ENCODE measurements at places on chromosomes 2 and 18.

DNA sequence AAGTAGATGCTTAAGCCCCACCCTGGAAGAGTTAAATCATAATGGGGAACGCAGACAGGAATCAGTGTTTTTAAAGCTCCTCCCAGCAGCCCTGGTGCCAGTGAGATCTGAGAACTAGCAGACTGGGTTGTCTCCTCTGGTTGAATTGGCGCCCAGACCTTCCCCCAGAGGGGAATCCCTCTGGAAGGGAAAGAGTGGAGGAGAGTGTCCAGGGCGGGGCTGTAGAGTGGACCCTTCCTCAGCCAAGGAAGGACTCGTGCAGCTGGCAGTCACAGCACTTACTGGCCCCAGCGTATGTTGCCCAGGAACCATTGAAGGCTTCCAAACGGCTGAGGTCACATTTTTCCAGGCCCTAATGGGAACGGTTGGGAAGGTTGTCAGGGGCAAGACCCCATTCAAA lies 62.5 kb downstream of the TGOLN2 start:
- DNase-seq, result no peak

GRCh38 chr2:54050445-54050844 lies 65.0 kb upstream of the ACYP2 start:
- DNase-seq, result no peak

DNA sequence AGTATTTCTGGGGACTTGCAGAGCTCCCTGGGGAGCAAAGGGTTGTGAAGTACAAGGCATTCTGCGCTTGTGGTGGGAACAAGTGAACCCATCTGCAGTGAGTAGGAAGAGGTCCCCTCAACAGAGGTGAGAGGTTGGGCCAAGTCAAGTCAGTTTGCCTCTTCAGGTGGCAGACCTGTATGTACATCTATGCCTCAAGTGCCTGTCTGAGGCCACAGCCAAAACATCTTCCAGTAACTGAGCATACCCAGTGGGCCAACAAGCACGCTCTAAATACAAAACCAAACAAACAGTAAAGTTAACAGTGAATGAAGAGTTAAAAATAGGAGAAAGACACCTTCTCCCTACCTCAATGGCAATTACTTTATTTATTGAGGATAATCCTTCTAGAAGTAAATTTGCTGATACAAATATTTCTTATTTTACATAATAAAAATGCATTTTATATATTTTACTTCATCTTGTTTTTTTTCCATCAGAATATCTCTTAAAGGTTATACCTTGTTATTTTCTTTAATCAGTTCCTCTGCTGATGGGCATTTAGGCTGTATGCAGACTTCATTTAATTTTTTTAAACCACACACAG lies 2.5 kb downstream of the GYPC start:
- DNase-seq, result no peak

GRCh38 chr2:174246944-174247381 lies 1.4 kb downstream of the OLA1 start:
- DNase-seq, result no peak

DNA sequence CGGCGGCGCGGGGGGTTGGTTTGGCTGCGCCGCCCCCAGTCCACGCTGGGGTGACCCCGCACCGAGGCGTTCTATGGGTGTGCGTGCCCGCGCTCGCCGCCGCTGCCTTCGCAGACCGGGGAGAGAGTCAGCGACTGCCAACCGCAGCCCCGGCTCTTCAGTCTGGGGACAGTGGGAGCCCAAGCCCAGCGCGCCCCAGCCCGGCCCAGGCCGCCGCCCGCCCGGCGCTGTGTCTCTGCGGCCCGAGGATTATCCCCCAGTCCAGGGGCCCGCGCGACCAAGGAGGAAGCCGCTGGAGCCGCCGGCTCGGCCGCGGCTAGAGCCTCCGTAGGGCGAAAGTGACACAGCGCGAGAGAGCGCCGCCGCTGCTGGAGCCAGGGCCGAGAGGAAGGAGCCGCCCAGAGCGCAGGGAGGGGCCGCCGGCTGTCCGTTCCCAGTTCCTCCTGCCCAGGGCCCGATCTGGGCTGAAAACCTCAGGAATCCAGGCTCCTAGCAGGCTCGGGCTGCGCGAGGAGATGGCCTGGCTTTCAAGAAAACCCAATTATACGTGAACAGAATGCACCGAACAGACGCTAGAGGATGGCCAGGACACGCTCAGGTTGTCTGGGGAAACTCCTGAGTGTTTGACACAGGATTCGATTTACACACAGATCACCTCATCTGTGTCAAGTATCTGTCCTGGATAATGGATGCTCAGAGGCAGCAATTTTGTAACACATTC lies 2.4 kb downstream of the CTIF start:
- no peak for DNase-seq

DNA sequence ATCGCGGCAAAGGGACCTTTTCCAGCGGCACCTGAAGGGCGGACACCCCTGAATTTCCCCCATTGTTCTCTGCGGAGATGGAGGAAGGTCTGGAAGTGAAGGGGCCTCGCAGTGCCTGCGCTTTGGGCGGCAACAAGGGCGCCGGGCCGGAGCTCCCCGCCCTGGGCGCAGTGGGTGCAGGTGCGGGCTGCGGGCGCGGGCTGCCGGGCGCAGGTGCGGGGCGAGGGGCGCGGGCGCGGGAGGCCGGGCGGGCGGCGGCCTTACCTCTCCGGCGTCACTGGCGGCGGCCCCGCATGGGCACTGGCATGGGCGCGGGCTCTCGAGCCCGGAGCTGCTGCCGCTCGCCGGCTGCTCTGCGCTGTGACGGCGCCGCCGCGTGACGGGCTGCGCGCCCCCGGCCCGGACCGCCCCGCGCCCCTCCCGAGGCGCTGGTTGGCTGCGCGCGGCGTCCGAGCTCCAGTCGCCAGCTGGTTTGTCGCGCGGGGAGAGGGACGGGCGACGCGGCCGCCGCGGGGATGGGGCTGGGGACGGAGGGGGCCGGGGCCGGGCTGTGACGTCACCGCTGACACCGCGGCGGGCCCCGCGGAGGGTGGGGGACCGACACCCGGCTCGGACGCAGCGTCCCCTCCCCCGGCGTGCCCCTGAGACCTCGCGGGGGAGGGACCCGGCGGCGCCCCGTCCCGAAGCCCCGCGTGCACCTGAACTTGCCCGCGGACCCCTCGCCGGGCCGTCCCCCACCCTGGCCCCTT lies at the start of gene KIF1A:
Gene KIF1A (minus strand): TSS at position 362 of the 749 bp plus-strand sequence. CDS start 22,467 bp downstream, outside the sequence.
- no peak for DNase-seq

DNA sequence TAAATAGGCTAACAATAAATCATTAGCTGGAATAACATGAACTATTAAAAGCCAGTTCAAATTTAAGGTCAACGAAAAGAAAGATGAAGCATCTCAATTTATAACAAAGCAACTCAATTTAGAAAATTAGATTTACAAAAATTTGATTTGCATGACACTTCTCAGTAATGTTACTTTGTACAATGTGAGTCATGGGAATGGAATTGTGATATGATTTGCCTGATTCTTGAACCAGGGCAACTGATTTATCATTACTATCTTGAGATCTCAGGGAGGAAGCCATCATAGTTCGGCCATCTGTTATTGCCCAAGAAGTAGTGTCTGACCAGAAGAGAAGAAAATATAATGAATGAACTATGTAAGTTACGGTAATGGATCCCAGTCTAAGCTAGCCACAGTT lies 193.1 kb downstream of the RIT2 start:
- DNase-seq, result no peak

DNA sequence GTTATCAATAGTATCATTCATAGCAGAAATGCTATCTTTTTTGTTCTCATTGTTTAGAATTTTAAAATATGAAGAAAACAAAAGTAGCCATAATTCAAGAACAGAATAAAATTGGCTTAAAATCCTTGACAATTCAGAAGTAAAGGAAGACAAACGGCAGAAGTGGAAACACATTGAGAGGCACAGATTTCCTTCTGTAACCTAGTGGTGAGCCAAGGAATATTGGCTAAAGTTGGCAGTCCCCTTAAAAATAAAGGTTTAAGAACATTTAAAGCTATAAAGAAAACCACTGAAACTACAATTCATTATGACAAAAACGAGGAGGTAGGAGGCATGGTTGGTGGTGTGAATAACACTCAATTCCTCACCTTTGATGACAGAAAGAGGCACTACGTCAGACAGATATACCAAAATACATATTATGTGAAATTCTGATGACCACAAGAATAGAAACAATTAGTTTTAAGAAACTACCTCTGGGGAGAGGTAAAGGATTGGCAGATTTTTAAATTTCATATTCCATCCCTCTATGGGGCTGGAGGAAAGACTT lies 42.3 kb downstream of the SFT2D3 start:
- no peak for DNase-seq

- no peak for DNase-seq
Observed at GRCh38 chr2:1402064-1402463, 11.2 kb upstream of the TPO start.

GRCh38 chr18:55403421-55403949 lies 184.5 kb downstream of the TCF4 start:
- DNase-seq, result no peak

GRCh38 chr2:180983468-180984242 lies 3.2 kb downstream of the UBE2E3 start:
- peak; percentile 39 for DNase-seq

GRCh38 chr2:40249577-40249976 lies 202.3 kb downstream of the SLC8A1 start:
- DNase-seq, result no peak

- DNase-seq, result no peak
Observed at GRCh38 chr2:10254373-10255188, 48.1 kb upstream of the HPCAL1 start.

GRCh38 chr18:74146756-74147155 lies 878 bp downstream of the FBXO15 start:
- DNase-seq, result no peak

- no peak for DNase-seq
Observed at GRCh38 chr2:241036964-241037421, 38.6 kb downstream of the SNED1 start.

DNA sequence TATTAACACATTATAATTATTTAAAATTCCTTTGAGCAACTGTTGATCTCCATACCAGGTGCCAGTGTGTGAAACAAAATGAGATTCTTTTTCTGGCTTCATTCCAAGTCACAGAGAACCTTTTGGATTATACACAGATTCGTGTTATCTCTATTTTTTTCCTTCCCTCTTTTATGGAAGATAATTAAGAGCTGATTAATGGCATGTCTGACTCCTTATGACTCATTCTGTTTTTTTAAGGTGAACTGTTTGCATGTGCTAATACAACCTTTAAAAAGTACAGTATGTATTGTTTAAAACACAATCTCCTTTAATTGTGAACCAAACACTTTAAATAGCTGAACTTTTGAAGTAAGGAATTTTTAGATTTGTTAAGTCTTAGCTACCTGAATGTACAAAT lies 39.3 kb downstream of the PELI1 start:
- DNase-seq, result no peak

- no peak for DNase-seq
Observed at GRCh38 chr2:69545477-69545932, 98.0 kb downstream of the AAK1 start.

DNA sequence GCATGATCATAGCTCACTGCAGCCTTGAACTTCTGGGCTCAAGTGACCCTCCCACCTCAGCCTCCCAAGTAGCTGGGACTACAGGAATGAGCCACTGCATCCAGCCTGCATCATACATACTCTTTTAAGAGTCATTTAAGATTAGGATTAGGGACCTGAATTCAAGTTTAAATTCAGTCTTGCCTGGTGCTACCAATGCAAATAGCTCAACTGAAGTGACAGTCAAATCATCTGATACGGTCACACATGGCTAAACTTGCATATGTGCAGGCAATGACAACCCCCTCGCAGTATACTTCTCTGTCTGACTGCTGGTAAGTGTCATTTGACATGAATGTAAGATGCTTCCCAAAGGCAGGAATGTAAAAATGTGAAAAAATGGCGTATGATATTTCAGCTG lies 31.8 kb upstream of the TMEM131 start:
- no peak for DNase-seq

GRCh38 chr2:36564377-36564930 lies 33.5 kb downstream of the FEZ2 start:
- DNase-seq, result no peak

DNA sequence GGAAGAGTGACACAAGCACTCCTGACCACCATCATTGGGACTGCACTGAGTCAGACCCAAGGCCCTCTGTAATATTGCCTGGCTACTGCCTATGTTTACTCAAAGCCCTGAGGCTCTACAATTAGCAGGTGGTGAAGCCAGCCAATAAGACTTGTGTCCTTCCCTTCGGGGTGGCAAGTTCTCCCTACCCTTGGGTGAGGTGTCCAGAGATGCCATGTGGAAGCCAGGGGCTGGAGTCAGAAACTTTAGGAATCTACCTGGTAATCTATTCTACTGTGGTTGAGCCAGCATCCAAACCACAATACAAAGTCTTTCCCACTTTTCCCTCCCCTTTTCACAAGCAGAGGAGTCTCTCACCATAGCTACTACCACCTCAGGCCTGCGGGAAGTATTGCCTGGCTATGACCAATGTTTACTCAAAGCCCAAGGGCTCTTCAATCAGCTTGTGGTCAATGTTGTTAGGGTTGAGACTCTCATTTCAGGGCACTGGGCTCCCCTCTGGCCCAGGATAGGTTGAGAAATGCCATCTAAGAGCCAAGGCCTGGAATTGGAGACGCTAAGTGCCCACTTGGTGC lies 17.6 kb downstream of the DHRS9 start:
- DNase-seq, result no peak

DNA sequence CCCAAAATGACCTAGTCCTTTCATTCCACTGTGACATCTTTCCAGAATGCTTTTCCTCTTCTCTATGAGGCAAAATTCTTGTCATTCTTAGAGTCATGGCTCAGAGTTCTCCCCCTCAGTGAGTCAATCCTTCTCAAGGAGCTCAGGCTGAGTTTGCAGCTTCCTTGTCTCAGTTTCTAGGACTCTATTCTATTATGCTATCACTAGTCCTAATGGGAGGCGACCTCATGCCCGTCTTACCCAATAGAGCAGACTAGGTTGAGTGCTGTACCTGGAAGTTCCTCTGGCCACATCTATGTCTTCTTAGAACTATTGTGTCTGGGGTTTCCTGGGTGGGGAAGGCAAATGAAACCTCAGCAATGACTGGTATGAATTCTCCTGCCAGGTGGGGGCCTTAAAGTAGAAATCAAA lies 51.5 kb downstream of the HAUS1 start:
- DNase-seq, result no peak

GRCh38 chr2:68845043-68845442 lies 26.2 kb downstream of the BMP10 start:
- DNase-seq, result no peak

All from HCT116 (cell line).